ENCODE measurements at places on chromosomes 12 and 14.
A peak's percentile ranks its signal among the peaks of the same experiment; 100 is the strongest.

DNA sequence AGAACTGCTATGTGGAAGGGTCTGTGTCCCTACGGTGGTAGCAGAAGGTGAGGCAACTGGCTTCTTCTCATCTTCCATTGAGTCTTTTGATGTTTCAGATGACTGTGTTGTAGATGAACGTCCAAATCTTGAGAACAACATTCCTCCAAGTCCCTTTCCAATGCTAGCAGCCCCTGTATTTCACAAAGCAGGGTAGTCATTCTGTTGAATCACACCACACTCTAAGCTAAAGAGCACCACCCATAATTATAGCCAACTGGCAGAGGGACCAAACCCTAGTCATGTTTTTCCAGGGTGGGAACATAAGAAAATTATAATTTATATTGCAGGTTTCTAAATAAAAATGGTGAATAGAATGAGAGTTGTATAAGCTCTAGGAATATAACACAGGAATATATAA lies 98.7 kb downstream of the DDHD1 start:
- no peak for DNase-seq

- no peak for DNase-seq
Observed at GRCh38 chr12:108253540-108253939, 85.6 kb downstream of the CMKLR1 start.

- DNase-seq, result no peak
Observed at GRCh38 chr14:38611928-38612327, 356.0 kb upstream of the CLEC14A start.

DNA sequence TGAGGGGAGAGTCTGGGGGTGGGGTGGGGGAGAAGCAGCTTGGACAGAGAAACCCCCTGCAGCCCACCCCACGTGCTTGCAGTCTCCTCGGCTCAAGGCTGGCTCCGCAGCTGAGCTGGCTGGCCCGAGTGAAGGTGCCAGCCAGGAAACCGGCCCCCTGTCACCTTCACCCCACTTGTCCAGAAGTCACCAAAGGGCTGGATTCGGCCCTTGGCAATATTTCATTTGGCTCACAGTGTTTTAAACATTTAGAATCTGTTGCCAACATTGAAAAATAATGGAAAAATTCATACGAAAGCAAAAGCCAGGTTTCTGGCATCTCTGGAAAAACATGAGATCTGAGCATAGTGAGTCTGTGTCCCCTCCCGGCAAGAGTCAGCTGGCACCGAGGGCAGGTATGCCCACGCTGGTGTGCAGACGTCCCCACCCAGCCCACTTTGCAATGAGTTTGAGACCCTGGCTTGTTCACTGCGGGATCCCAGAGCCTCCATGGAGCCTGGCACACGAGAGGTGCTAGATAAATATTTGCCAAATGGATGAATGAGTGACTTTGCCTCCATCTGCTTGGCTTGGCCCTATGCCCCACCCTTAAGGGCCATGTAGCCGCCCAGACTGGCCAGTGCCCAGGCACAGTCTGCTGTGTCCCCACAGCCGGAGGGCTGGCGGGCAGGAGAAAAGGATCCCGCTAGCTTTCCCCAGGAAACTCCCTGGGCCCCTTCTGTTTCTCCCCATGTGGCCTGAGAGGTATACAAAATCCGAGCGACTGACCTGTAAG lies 18.2 kb downstream of the MSI1 start:
- DNase-seq, result peak; percentile 81

GRCh38 chr14:24325041-24325530 lies 9.8 kb downstream of the ADCY4 start:
- DNase-seq, result no peak

DNA sequence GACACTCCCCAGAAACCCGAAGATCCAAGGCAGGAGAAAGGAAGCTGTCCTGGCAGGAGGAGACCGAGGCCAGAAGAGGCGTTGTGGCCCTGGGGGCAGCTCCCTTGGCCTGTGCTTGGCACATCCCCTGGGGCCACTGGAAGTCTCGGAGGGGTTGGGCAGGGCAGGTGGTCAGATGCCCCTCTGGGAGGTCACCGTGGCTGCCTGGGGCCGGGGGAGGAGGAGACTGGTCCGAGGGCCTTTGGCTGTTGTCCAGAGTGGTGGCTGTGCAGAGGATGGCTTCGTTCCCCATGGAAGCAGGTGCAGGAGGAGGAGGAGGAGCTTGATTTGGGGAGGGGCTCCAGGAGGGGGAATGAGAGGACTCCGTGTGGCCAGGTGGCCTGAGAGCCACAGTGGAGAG lies 3.3 kb upstream of the NUDT14 start:
- no peak for DNase-seq

DNA sequence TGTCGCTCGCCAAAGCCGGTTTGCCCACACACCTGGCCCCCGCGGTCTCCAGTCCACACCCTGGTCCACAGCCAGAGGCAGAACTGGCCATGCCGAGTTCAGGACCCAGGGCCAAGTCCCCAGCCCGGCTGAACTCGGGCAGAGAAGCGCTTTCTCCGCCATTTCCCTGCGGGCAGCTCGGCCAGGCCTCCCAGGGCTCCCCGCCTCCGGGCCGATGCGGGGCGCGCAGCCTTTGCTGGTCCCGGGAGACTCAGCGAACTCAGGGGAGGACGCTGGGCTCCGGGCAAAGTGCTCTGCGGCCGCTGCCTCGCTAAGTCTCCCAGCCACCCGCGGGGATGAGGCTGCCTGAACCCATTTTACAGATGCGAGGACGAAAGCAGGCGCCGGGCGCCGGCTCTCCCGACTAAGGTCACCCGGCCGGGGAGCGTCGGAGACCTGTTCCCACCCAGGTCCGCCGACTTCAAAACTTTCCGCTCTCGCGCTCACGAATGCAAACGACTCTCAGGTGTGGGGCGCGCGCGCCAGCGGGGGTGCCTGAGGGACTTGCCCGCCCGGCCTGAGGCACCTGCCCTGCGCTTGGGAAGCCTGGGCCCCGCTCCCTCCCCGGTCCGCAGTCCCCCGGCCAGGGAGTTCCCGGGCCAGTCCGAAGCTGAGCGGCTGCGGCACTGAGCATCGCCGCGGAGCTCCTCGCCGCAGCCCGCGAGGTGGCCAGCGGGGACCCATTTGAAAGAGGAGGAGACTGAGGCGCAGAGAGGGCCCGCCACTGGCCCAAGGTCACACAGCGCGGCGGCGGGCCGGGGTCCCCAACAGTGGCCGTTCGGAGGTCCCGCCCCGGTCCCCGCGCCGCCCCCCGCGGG lies 627 bp downstream of the TESC start:
- DNase-seq, result no peak

GRCh38 chr14:103157969-103158368 lies 34.7 kb downstream of the TNFAIP2 start:
- DNase-seq, result no peak

DNA sequence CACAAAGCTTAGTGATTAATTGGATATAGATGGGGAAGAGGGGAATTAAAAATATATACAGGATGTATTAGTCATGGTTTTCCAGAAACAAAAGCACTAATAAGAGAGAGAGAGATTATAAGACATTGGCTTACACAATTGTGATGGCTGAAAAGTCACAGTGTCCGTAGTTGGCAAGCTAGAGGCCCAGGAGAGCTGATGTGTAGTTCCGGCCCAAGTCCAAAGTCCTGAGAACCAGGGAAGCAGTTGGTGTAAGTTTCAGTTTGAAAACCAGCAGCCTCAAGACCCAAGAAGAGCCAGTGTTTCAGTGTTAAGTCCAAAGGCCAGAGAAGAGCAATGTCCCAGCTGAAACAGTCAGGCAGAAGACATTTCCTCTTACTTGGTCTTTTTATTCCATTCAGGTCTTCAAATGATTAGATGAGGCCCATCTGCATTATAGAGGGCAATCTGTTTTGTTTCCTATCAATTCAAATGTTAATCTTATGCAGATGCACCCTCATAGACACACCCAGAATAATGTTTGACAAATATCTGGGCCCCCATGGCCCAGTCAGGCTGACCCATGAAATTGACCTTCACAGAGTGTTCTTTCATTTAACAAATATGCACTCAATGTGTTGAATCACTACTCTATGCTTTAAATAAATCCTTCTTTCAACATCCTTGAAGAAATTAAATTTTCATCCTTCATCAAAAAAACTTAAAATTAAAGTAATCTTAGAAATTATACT lies 67.2 kb upstream of the DIO2 start:
- DNase-seq, result no peak

DNA sequence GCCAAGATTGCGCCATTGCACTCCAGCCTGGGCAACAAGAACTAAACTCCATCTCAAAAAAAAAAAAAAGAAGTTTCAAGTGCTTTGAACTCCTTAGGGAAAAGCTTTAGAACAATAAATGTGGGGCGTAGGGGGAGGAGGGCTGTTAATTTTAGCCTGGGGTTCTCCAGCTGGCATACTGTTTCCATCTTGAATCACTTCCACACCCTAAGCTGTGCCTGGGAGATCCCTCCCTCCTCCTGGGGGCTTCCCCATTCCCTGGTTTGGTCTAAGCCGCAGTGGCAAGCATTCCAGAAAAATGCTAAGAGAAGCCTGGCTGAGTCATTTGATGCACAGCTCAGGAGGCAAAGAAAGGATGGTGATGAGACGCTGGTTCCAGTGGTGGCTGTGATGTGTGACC lies 2.3 kb upstream of the ZNF384 start:
- DNase-seq, result no peak

- DNase-seq, result no peak
Observed at GRCh38 chr12:124031058-124031457, 58.0 kb downstream of the ZNF664 start.

GRCh38 chr14:51516706-51517395 lies 134.9 kb upstream of the FRMD6 start:
- DNase-seq, result no peak

DNA sequence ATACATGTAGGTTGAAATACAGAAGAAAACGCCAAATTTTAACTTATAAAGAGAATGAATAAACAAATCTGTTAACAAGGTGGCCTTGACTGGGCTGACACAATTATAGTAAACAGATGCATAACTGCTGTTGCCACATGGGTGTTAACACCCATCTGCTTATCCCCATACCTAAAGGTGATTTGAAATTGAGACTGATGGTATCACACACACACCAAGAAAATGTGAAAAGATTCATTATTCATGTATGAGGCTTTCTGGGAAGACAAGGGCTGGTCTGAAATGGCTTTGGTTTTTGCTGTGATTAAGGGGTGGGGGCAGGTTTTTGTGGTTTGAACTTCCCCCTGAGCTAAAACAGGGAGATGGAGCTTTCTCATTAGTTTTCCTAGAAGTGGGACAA lies 156.6 kb downstream of the SYT10 start:
- DNase-seq, result no peak

DNA sequence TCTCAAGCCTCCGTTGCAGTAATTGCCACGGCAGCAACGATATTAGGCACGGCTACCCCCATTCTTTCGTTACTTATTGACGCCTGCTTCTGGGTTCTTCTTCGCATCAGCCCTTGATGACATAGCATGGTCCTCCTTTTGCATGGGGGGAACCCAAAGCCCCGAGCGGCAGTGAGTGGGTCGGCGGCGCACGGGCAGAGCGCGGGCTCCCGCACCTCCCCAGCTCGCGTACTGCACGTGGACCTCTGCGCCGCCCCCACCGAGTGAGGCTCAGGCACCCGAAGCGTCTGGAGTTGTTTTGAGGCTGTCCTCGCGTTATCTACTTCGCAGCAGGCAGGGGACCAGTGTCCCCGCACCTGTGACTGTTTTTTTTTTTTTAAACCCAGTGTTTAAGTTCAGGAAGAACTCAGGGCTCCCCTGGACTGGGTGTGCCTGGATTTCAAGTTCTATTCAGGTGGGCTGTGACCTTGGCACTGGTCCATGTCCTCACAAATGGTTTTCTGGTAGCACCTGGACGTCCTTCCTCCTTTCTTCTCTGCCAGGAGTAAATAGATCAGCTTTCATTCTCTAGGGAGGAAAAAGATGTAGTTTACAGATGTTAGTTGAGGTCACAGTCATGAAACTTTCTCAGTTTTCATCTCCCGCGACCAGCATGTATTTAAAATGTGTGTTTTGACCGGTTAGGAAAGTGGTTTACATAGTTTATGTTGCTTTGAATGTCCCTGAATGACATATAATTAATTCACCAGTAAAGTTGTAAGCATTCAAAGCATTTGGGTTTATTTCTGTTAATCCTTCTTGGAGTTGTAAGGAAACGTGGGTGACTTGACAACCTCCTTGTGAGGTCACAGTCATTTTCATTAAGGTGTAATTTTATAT lies 1.4 kb upstream of the FOXN4 start:
- peak; percentile 33 for DNase-seq

DNA sequence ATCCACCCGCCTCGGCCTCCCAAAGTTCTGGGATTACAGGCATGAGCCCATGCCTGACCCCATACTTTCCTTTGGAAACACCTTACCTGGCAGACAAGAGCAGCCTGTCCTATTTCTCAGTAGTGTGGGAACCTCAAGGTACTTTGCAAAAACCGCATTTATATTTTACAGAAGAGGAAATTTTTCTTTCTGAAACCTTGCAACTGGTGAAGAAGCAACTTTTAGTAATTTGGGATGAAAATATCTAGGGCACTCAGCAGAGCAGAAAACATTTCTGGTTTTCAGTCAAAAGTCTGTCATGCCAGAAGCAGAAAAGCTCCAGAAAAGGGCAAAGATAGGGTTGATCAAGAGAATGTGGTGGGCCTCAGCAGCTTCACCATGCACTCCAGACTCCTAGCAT lies 21.2 kb downstream of the HVCN1 start:
- DNase-seq, result no peak

GRCh38 chr12:50720085-50720484 lies 43.8 kb upstream of the ATF1 start:
- no peak for DNase-seq

DNA sequence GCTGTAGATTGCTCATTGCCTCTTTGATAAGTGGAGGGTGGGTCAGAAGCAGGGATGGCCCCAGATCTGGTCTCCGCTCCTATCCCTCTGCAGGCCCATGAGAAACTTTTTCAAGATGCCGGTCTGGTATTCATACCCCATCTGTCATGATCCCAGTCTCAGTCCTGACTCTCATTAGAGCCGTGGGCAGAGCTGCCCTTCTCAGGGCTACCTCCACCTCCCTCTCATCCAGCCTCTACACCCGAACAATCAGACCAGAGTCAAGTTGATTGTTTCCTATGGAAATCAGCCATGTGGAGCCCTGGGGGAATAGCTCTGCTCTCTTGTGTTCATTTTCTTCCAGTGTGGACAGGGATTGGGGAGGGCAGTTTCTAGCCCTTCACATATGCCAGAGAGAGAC lies 45.8 kb downstream of the NEUROD4 start:
- DNase-seq, result no peak

GRCh38 chr14:71113376-71113775 lies 206.1 kb downstream of the PCNX1 start:
- no peak for DNase-seq

DNA sequence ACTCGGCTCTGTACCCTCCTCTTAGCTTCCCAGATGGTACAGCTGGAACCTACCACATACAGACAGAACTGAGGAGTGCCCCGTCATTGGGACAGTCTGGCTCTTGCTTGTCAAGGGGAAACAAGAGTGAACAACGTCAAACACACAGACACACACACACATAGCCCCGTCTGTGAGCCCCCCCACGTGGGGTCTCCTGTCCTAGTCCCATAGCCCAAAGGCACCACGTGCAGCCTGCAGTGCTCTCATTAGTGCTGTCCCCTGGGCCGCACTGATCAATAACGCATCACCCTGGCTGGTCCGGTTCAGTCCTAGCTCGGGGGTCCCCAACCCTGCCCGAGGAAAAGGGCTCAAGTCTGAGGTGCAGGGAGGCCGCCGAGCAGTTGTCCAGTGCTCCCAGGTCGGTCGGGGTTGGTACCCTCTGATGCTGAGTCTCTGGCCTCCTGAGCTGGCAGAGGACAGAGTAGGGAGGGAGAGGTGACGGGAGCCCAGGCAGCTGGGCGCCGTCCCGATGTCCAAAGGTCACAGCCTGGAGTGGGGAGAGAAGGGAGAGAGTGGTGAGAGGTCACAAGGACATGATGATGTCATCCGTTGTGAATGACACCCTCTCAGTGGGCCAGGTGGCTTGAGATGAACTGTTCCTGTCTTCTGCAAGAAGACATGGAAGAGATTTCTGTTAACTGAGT lies 105.4 kb upstream of the NOS1 start:
- DNase-seq, result no peak

- DNase-seq, result no peak
Observed at GRCh38 chr14:100536121-100536510, 51.1 kb downstream of the BEGAIN start.

Measured in NCI-H1092 (cell line).